Mammary epithelial cell (primary cell): ENCODE measurements at places on chromosomes 6 and 20. TPM values are rescaled to one million over a fixed set of nuclear protein-coding genes. Genes with fewer than 3 reads are reported as not detected.

- no peak for DNase-seq
Measured at GRCh38 chr6:136737374-136737844, 54.9 kb downstream of the MAP3K5 start.

GRCh38 chr6:75024828-75025227 is 181.0 kb downstream of the COL12A1 start:
- DNase-seq, result no peak

- peak; percentile 58 for DNase-seq
Measured at GRCh38 chr6:169328112-169328801, 74.6 kb upstream of the THBS2 start.

GRCh38 chr6:165404697-165405096 is 95.3 kb upstream of the C6orf118 start:
- no peak for DNase-seq

The TTBK1 gene
- under 0.01 TPM for total RNA-seq

The TBX18 gene
- 0.19 TPM in 1 of 2 replicates, not detected in the other for total RNA-seq

The TREM2 gene
- 21.3 and 30.0 TPM in 2 replicates for total RNA-seq

DNA sequence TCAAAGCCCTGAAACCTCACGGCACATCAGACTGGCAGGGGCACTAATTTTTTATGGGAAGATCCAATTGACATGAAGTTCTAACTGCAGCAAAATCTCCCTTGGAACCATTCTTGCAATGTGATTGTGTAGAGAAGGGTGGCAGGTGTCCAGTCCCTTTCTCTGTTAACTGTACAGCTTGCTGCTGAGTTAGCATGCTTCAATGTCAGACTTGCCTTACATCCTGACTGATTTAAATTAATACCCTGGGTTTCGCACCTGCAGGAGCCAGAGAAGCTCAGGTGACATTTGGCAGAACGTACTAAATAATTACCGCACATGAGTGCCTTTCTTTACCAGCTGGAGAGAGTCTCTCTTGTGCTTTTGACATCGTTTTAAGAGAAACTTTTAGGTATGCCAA is 123.0 kb downstream of the DOK5 start:
- no peak for DNase-seq

The ADAM33 gene
- total RNA-seq, result 0.33 TPM

DNA sequence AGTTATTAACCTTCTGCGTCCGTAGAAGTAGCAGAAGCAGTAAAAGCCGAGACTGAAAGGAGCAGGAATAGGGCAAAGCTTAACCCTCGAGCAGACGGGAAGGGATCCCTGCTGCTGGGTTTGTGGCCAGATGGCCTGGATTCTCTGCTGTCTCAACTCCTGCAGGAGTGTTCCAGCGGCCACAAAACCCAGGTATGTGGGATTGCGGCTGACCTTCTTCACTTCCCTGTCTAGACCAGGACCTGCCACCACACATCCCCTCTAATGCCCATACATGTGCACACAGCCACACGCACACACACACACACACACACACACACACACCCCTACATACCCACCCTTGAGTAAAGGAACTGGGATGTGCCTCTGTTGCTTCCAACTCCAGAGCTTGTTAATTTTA is 33.1 kb upstream of the TNFRSF21 start:
- DNase-seq, result no peak
